Kidney (tissue), 22 donors: ENCODE measurements at places on chromosomes 3 and 15. TPM values are rescaled to one million over a fixed set of nuclear protein-coding genes. Genes with fewer than 3 reads are reported as not detected.
A peak's percentile ranks its signal among the peaks of the same experiment; 100 is the strongest.

DNA sequence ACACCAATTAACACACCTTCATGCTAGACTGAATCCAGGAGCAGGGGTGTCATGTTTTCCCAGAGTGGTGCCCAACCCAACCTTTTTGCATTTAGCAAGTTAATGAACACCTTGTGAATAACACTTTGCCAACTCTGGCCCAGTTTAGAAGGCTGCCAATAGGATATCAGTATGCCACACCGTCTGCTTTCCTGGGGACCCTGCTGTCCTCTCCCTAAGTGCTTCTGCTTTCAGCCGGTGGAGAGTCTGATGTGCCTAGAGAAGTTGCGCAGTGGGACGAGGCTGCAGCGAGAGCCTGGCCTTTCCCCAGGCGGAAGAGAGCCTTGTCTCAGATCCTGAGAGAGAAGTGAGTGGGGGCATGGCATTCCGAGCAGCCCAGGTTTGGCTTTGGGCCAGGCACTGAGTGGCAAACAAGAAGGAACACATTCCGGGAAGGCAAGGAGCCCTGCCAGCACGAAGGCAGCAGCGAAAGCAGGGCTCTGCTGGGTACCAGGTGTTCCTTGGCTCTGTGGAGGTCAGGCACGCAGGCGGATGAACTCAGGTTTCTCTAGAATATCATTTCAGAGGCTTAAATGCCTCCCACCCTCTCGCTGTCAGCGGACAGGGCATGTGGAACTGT is 36.9 kb downstream of the SENP8 start:
- H3K36me3 ChIP-seq, result no peaks in the 10 kb centered on the region
- peaks cover 17% of the 10 kb centered on the region for H3K4me1 ChIP-seq
- peak overlapping the region; percentile 97 for H3K27ac ChIP-seq
- DNase-seq, result peak; percentile 89
- peak overlapping the region; percentile 67 for H3K4me3 ChIP-seq

GRCh38 chr3:58522759-58523425 is 14.1 kb downstream of the ACOX2 start:
- peaks cover 37% of the 10 kb centered on the region for H3K4me1 ChIP-seq
- H3K27me3 ChIP-seq, result no peaks in the 10 kb centered on the region
- H3K27ac ChIP-seq, result peak overlapping the region; percentile 86
- DNase-seq, result no peak
- H3K4me3 ChIP-seq, result no peak overlapping the region

Gene HES1
- total RNA-seq, result 44.3 TPM

DNA sequence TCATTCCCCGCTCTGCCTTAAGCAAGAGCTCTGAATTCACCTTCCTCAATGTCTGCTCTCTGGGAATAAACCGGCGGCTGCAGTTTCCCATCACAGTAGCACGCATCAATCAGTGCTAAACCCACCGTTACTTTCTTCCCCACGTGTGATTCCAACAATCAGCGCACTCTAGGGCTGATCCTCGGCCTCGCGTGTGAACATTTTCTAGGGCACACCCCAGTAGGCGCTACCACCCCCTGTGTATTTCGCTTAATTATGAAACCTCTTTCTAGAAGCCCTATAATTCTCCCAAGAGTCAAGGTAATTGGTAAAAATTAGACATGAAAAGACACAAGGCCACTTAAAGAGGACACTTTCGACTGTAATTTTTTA is 87.5 kb downstream of the RFTN1 start:
- no peak overlapping the region for H3K27ac ChIP-seq
- no peaks in the 10 kb centered on the region for H3K36me3 ChIP-seq
- no peaks in the 10 kb centered on the region for H3K4me1 ChIP-seq

GRCh38 chr15:82789491-82789890 is 16.4 kb downstream of the FSD2 start:
- DNase-seq, result no peak
- H3K36me3 ChIP-seq, result no peaks in the 10 kb centered on the region
- H3K27me3 ChIP-seq, result no peaks in the 10 kb centered on the region
- H3K4me3 ChIP-seq, result no peak overlapping the region
- H3K4me1 ChIP-seq, result no peaks in the 10 kb centered on the region

- H3K4me3 ChIP-seq, result no peak overlapping the region
- H3K36me3 ChIP-seq, result no peaks in the 10 kb centered on the region
- no peak overlapping the region for H3K27ac ChIP-seq
- no peak for DNase-seq
- H3K4me1 ChIP-seq, result no peaks in the 10 kb centered on the region
Observed at GRCh38 chr15:95105229-95105628, 873.9 kb downstream of the MCTP2 start.

DNA sequence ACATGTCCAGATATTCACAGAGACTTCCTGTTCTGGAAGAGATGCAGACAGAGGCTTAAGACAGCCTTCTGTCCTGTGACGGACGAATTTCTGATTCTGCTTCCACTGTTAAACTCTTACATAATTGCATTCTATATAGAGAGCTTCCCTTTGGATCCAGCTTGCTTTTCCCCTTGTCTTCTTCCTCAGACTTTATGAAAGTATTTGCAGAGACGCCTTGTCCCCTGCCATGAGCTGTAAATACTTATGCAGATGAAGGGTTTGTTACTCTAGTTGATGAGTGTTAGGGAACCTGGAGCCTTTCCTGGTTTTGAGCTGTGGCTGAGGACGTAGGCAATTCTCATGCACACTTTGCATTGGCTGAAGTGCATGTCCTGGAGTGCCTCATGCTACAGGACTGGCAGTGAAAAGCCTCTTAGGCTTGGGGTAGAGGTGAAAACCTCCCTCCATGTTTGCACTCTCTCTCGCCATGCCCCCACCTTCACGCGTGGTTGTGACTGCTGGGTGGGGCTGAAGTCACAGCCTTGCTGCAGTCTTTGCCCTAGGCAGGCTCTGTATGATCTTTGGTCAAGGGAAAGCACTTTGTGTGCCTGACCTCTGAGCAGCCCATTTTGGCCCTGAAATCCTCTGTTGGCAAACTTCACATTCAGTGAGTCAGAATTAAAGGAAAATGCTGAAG is 286.6 kb downstream of the PTPRG start:
- H3K27ac ChIP-seq, result peak overlapping the region; percentile 79
- peaks cover 24% of the 10 kb centered on the region for H3K4me1 ChIP-seq
- no peak for DNase-seq
- peak overlapping the region; percentile 39 for H3K4me3 ChIP-seq

Gene ADAMTS9
- 117 TPM for total RNA-seq

GRCh38 chr15:73254598-73254997 is 114.2 kb downstream of the HCN4 start:
- H3K27ac ChIP-seq, result no peak overlapping the region
- DNase-seq, result no peak
- peaks cover 32% of the 10 kb centered on the region for H3K36me3 ChIP-seq
